ENCODE measurements at places on chromosomes 16 and 17.

DNA sequence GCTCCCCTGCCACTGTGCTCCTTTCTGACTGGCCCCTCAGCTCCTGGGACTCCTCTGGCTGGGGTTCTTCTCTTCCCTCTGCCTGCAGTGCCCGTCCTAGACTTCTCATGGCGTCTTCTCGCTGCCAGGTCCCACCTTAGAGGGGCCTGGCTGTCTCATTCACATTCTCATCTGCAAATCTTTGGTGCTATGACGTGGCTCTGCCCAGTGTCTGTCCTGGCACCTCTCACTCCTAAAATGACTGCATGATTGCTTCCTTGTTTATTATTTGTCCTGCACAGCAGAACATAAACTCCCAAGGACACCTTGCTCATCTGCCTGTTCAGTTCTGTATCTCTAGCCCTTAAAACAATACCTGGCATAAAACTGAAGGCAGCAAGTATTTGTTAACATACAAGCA lies 18.5 kb upstream of the ALDH3A2 start:
- DNase-seq = peak; percentile 86

- no peak for DNase-seq
These were observed 5.3 kb downstream of the IGFALS start for GRCh38 chr16:1788095-1788707.

DNA sequence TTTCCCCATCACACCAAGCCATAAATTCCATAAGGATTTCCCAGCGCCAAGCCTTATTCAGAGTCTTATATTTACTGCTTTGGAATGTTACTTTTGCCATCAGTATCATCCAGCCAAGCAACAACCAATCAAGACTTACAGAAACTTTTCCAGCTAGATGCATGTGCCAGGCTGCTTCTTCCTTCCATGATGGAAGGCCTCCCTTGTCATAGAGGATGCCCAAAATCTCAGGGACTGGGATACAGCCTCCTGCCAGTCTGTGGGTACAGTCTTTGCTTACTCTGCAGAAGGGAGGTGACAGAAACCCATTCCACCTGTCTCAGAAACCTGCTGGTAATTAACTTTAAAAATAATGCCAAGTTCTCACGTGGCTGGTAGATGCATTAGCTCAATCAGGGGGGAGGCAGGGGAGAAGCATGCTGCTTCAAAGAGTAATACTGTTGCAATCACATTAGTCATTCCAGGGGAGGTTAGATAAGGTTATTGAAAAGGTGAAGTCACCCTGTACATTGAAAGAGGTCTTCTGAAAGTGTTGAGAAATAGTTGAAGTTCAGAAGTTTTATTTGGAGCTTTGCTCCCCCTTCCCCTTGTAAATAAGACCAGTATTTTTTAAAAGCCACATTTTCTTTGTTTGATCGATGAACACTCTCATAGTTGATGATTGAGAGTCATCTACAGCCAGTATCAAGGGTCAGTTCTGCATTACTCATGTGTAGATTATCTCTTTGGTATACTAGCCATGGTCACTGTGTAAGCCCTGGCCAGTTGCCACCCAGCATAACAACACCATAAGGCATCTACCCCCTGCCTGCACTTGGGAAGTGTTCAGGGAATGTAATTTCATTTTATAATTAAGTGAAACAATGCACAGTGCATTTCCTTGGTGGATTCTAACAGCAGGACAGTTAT lies 22.2 kb downstream of the HLF start:
- DNase-seq = no peak

DNA sequence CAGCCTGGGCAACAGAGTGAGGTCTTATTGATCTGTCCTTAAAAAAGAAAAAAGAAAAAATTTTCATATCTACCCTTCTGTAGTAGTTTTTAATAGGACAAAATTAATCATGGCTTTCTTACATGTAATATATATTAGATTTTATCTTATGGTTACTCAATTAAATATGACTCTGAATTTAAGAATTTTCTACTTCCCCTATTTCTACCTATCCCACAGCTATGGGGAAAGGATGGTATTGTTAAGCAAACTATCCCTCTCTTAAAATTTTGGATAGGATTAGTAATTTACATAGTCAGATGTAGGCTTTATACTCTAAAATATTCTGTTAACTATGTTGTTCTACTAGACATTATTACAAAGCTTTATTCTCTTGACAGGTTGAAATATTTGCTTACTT lies 62.5 kb downstream of the NQO1 start:
- DNase-seq = no peak

DNA sequence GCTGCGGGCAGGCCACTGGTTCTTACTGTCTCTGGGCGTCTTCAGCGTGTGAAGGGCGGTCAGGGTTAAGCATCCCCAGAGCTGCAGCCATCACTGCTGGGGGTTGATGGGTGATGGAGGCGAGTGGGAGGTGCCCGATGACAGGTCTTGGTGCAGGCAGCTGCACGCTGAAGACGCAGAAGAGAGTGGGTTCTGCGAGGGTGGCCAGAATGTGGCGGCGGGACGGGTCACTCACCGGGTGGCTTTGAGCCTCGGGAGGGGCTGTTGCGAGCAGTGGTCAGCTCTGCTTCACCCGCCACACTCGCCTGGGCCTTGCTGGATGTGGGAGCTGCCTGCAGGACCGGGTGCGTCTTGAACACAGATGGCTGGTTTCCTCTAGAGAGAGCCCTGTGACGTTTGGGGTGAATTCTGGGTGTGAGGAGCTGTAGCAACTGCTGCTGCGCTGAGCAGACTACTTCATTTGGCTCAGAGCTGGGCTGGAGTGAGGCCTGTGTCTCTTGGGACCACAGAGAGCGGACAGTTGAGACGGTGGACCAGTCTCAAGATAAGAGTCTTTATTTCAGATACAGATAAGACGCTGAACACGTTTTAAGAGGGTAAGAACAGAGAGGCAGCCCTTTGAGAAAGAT lies 44.6 kb upstream of the ZNF750 start:
- no peak for DNase-seq
